ENCODE measurements at places on chromosomes 1 and 21. TPM values are rescaled to one million over a fixed set of nuclear protein-coding genes. Genes with fewer than 3 reads are reported as not detected.

Gene CDKN2C
- 3.2 TPM for total RNA-seq

Gene SPTA1
- total RNA-seq = 0.09 TPM

Gene SPRR3
- not detected for total RNA-seq

Gene UBL4B
- total RNA-seq = not detected

DNA sequence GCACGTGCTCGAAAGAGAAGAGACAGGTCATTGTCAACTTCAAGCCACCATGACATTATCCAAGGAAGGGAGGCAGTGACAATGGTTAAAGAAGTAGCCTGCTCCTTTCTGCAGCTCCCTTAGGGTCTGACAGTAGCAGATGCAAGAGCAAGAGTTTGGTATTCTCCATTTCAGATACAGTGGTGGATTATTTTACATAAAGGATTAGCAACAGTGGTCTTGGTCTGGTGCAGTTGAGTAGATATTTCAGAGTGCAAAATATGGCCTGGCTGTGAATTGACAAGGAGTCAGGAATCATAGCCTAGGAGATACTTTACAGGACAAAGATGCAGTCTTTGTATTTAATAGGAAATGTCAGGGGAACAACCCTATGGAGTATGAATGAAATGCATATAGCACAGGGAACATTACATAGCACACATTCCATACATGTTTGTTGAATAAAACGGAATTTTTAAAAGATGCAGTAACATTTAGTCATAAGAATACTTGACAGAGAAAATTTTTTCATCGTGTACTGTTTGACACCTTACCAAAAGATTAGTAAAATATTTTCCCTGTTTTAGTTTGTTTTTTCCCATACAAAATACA is 41.8 kb downstream of the CHRM3 start:
- H3K27me3 ChIP-seq = no peaks in the 10 kb centered on the region
- DNase-seq = no peak
- no peaks in the 10 kb centered on the region for H3K36me3 ChIP-seq

GRCh38 chr1:8753736-8754135 is 63.7 kb downstream of the RERE start:
- DNase-seq = no peak
- no peak overlapping the region for H3K27ac ChIP-seq
- H3K4me3 ChIP-seq = no peak overlapping the region
- H3K27me3 ChIP-seq = no peaks in the 10 kb centered on the region

GRCh38 chr1:174414203-174414602 is 33.6 kb upstream of the GPR52 start:
- DNase-seq = no peak
- no peak overlapping the region for H3K27ac ChIP-seq
- H3K4me3 ChIP-seq = no peak overlapping the region
- no peaks in the 10 kb centered on the region for H3K27me3 ChIP-seq

DNA sequence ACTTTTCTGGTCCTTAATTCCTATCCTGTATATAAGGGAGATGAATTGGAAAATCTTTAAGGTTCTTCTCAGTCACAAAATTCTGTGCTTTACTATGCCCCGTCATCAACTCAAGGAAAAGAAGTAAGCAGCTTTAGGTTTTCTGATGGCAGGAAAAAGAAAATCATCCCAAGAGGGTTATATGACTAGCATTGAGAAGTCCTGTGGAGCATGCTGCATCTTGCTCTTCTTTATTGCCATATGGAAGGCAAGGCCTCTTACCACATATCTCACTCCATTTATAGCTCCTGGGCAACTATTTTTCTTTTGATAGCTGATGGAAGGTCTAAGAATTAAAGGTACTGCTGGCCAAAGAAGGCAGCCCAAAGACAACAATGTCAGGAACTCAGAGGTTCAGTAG is 552.5 kb downstream of the DPYD start:
- H3K36me3 ChIP-seq = no peaks in the 10 kb centered on the region
- H3K4me1 ChIP-seq = no peaks in the 10 kb centered on the region
- no peaks in the 10 kb centered on the region for H3K27me3 ChIP-seq
- DNase-seq = no peak
- no peak overlapping the region for H3K27ac ChIP-seq

- H3K36me3 ChIP-seq = peaks cover 5% of the 10 kb centered on the region
- no peak overlapping the region for H3K4me3 ChIP-seq
- no peak overlapping the region for H3K27ac ChIP-seq
- no peaks in the 10 kb centered on the region for H3K4me1 ChIP-seq
Observed at GRCh38 chr1:202871367-202871766, 17.6 kb downstream of the RABIF start.

GRCh38 chr1:221887758-221888157 is 145.9 kb upstream of the DUSP10 start:
- H3K4me1 ChIP-seq = no peaks in the 10 kb centered on the region
- no peaks in the 10 kb centered on the region for H3K36me3 ChIP-seq
- no peak overlapping the region for H3K4me3 ChIP-seq
- H3K27me3 ChIP-seq = no peaks in the 10 kb centered on the region
- no peak for DNase-seq

DNA sequence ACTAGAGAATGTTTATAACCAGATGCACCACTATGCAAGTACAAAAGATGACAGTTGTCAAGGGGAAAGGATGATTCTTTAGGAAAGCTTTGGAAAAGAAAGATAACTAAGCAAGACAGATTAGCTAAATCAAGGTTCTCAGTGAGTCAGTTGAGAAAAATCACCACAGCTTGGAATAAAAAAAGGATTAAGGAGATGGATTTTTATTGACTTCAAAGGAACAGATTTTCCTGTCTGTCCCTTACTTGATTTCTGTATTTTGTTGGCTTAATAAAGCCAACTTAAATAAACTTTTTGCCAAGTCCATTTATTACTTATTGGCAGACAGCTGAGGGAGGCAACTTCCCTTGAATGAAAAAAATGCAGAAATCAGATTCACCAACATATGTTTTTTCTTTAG is 93.9 kb downstream of the NR5A2 start:
- no peaks in the 10 kb centered on the region for H3K27me3 ChIP-seq
- no peak overlapping the region for H3K27ac ChIP-seq
- no peak for DNase-seq
- H3K4me3 ChIP-seq = no peak overlapping the region
- no peaks in the 10 kb centered on the region for H3K4me1 ChIP-seq

- peak overlapping the region; percentile 87 for H3K27ac ChIP-seq
- no peaks in the 10 kb centered on the region for H3K27me3 ChIP-seq
- peak overlapping the region; percentile 91 for H3K4me3 ChIP-seq
- no peaks in the 10 kb centered on the region for H3K36me3 ChIP-seq
Observed at GRCh38 chr1:211382182-211382713, 55.6 kb downstream of the TRAF5 start.
